ENCODE measurements at places on chromosomes 5 and 9.

GRCh38 chr9:29012911-29013310, 1439.6 kb upstream of the C9orf72 start:
- DNase-seq: no peak

GRCh38 chr9:91502913-91503672, 79.5 kb upstream of the NFIL3 start:
- DNase-seq: no peak

DNA sequence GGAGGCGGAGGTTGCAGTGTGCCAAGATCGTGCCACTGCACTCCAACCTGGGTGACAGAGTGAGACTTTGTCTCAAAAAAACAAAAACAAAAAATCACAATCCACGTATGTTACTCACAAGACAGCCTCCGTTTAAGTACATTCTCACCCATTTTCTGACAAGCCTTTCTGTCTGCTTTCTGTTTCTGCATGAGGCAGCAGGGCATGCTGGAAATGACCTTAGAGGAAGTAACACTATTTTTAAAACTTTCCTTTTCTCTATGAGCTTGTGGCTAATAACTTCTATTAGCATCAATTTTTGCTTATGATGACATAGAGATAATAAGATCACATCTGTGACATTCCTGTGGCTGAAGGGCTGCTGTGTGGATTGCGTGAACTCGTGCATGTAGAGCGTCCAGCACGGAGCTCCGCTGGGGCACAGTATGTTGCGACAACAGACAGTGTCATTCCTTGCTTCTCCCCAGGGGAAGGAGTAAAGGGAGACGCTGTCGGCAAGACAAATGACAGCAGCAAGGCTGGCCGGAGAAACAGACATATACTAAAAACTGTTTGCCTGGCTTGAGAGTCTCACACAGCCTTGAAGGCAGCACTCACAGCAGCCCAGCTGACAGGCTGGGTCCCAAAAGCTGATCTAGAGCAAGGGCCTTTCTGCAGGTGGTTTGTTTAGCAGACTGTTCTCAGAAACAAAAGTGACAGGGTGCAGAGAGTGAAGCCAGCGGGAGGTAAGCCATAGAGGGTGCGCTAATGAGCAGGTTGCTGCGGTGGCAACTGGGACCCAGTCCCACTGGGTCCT, 1.6 kb downstream of the BTNL3 start:
- DNase-seq: no peak

GRCh38 chr9:86734771-86735170, 212.5 kb downstream of the GAS1 start:
- no peak for DNase-seq

DNA sequence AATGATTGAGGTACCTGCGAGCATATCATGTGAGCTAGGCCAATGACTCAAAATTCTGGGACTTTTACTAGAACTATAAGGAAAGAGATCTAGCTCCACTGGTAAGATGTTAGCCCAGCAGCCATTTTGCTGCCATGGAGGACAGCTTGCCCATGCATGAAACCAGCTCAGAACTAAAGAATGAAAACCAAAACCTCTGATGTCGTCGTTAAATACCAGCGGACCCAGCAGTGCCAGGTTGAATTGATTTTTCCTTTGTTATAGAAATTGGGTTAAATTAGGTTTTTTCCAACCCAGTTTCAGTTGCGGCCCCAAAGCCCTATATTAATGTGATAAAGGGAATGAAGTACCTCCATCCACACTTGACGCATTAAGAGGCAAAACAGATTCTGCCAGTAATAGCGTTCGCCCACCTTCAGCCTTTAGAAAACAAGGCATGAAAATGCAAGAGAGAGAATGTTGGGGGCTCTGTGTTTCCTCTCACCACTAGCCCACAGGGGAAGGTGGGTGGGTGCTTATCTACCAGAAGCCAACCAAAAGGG, 5.5 kb upstream of the ITK start:
- DNase-seq: no peak

- DNase-seq: no peak
Observed at GRCh38 chr9:30507166-30507565, 1877.3 kb upstream of the ACO1 start.

DNA sequence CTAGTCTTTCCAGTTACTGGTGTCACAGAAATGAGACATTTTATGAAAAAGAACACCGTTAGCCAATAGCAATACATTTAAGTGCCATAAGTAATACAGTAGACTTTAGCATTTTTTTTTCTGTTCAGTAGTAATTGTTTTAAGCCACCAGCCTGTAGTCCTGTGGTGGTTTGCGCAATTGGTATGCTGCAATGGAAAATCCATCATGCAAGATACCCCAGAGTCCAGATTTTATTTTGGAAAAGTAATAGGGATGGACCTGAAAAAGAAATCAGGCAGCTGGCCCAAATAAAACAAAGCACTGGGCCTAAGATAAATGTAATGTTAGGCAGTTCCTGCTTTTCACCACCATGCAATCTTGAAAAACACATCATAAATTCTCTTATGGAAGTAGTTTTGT, 94.6 kb upstream of the RASGRF2 start:
- no peak for DNase-seq

- DNase-seq: no peak
Observed at GRCh38 chr5:61766141-61766540, 434.1 kb downstream of the ZSWIM6 start.

DNA sequence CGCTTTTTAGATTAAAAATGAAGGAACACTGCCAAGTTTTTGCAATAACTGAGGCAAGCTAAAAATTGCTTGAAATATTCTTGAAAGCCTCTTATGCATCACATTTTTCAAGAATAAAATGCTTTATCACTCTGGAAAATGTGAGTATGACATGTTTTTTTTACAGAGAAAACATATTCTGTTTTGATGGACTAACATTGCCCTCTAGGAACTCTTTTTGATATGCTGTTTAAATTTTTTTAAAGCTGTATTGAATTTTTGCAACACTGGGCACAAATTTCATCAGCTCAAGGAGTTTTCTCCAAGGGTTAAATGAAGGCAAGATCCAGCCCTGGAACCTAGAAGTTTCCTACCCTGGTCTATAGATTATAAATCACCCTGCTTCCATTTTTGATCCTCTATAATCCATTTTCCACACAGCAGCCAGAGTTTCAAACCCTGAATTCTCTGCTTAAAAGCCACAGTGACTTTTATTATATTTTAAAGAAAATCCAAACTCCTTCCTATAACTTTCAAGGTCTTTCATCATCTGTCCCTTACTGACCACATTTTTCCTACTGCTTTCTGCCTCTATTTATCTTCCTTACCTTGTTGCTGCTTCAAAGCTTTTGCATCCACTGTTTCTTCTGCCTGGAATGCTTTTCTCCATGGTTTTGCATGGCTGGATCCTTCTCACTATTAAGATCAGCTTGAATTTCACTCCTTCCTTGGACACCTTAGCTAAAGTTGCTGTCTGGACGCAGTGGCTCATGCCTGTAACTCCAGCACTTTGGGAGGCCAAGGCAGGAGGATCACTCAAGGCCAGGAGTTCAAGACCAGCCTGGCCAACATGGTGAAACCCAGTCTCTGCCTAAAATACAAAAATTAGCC, 60.9 kb downstream of the IL31RA start:
- no peak for DNase-seq

DNA sequence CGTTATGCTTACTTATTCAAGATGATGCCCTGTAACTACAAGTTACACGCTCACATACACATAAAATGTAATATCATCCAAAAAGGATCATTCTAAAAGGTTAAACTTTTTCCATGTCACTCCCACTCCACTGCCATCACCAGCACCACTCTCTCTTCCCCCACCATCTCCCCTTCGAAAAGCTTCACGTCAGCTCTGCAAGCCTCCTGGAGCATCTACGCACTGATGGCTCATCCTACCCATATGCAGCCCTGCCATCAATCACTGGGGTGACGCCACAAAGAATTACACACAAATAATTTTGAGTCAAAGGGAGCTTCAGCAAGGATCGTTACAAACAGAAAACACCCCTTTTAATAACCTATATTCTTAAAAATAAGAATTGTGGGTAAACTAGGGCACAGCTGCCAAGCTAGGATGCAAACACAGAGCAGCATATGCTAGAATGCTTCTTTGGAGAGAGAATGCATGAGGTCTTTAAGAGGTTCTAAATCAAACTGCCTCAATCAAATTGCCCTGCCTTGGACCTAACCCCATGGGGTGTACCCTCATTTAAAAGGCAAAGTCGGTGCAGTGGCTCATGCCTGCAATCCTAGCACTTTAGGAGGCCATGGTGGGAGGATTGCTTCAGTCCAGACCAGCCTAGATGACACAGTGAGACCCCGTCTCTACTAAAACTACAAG, 56.1 kb downstream of the SHB start:
- no peak for DNase-seq

GRCh38 chr9:37197158-37198038, 77.0 kb downstream of the ZCCHC7 start:
- DNase-seq: peak; percentile 49

DNA sequence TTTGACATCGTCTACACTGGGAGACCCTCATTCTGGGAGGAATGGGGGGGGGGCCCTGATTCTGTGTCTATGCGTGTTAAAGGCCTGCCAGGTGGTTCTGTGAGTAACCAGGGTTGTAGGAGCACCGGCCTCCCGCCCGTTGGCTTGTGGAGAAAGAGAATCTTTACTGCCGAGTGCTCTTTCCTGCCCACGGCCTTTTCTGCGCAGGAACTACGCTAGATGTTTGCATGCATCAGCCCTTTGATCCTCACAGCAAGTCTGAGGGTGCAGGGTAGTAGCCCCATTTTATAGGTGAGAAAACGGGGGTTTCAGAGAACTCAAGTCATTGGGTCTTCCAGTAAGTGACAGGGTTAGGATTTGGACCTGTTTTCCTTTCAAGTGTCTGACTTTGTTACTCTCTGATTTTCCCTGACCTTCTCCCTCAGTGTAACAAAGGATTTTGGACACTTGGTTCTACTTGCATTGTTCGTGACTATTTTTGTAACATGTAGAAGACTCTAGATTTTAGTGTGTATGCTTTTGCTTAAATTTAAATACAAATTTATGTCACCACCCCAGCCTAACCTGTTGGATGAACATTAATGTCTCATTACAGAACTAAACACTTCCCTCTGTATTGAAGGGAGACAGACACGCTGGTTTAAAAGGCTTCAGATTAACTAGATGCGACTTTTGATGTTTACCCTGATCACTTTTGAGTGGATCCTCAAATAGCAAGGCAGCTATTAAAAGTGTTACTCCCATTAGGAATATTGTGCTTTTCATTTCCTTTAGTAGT, 22.0 kb downstream of the MAST4 start:
- no peak for DNase-seq

GRCh38 chr9:78158286-78158685, 77.6 kb upstream of the CEP78 start:
- no peak for DNase-seq

DNA sequence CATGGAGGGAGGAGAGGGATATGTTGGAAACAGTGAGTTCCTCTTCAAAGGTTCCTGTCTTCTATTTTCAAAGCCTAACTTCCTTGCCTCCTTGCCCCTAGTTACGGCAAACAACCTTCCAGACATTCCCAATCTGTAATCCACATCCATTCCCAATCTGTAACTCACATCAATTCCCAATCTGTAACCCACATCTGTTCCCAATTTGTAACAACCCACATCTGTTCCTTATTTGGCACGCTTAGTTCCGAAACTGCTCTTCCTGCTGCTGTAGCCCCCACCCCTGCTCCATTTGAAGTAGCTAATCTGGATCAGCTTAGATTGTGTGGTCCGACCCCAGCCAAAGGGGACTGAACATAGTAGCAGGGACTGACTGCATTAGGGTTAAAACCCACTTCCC, 23.9 kb upstream of the IDNK start:
- DNase-seq: no peak
